CD4-positive, alpha-beta T cell treated with Interleukin-17A for 1 hour (primary cell): ENCODE measurements at places on chromosomes 1 and 21.

DNA sequence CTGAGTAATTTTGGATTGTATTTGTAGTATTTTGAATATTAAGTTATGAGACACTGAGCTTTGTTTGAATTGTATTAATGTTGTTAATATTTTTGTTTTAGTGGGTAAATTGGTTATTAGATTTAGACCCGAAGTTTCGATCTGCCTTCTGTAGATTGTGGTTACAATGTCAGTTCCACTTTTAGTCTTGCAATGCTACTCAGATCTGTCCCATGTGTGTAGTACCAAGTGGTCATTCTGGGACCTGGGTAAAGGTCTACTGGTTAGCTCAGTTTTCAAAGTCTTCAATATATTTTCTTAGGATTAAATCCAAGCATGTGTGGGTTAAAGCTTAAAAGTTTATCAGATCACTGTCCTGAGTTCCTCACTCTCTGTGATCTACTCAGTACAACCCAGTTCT, 346.5 kb upstream of the PROX1 start:
- DNase-seq, result no peak

DNA sequence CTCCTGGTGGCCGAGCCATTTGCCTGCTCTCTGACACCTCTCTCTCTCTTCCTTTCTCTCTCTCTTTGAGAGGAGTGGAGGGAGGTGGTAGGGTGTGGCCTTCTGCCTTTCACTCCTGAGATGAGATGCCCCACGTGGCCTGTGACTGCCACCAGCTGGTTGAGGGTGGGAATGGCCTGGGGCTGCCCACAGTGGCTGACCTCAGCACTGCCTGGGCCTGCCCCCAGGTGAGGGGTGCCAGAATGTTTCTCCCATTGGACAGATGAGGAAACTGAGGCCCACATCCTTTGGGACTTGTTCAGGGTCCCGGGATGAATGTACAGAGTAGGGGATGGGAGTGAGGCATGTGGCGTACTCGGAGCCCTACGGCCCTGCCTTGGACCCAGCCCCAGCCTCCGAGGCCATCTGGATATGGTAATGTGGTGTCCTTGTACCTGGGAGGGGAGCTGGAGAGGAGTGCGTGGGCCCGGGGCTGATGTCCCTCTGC, 12.7 kb upstream of the C1orf167 start:
- peak; percentile 28 for DNase-seq

DNA sequence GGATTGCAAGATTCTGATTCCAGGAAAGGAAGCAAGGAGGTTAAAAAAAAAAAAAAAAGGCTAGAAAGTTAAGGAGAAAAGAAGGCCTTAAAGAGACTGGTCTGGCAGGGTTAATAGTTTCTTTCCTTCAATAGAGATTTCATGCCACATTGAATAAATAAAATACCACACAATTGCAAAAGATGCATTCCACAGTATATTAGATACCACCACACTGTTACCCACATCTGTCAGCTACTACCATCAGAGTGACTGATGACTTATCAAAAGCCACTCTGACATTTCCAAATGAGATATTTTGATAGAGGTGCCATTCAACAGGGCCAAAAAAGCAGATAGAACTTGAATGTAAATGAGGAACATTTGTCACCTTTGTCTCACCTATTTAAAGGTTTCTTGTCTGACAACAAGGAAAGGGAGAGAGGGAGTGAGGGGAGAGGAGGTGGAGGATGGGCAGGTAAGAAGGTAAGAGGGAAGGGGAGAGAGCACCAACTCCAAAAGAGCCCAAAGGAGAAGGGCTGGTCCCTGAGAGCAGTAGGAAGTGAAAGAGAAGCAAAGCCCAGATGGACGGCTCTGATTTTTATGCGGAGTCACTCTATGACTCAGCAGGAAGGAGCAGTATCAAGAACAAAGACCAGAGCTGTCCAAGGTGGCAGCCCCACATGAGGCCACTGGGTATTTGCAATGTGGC, 38.3 kb downstream of the LRRN2 start:
- no peak for DNase-seq

DNA sequence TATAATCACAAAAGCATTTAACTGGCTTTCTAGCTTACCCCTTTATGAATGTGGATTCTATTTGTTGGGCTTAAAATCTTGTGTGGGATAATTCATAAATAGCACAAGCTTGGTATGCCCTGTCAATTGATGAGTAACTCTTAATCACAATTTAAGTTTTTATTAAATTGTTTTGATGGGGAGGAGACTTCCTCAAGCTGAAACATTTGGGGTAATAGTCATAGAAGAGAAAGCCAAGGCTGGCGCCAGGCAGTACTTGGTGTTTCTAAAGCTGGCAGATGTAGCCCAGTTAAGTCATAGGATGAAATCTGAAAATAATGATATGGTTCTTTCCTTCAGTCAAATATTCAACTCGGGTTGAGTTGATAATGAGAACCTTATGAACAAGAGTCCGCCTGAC, 167.2 kb downstream of the FMN2 start:
- DNase-seq, result no peak

GRCh38 chr1:222736972-222737371, at the start of gene FAM177B:
Gene FAM177B (plus strand): TSS chr1:222737202. CDS start chr1:222746546, 9,344 bp downstream.
- DNase-seq, result no peak
